ENCODE measurements at places on chromosomes 5 and 9. TPM values are rescaled to one million over a fixed set of nuclear protein-coding genes. Genes with fewer than 3 reads are reported as not detected.

- DNase-seq, result no peak
These were observed 236.8 kb downstream of the SLIT3 start for GRCh38 chr5:169064093-169064492.

- DNase-seq, result no peak
These were observed 636.1 kb downstream of the PSAT1 start for GRCh38 chr9:78932849-78933627.

The EGFLAM gene
- total RNA-seq, result 0.98 TPM

DNA sequence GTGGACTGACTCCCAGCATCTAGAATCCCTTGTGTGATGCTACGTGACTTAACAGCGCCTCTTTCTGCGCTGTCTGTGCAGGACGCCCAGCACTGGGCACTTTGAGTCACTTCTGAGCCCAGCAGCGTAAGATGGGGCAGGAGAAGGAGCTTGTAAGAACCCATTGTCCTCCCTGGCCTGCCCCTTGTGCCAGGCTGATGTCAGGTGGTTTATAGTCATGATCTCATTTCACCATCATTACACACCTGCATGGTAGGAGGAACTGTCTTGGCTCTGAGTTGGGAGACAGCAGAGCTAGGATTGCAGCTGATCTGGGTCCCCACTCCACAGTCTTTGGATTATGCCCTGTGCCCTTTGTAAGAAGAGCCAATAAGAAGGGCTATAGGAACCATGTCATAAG is 12.2 kb downstream of the ERGIC1 start:
- DNase-seq, result no peak

The KIAA1191 gene
- total RNA-seq, result 83.4 TPM

The GPSM1 gene
- total RNA-seq, result 2.0 TPM

GRCh38 chr5:18944771-18945170 is 1043.2 kb downstream of the CDH18 start:
- DNase-seq, result no peak

DNA sequence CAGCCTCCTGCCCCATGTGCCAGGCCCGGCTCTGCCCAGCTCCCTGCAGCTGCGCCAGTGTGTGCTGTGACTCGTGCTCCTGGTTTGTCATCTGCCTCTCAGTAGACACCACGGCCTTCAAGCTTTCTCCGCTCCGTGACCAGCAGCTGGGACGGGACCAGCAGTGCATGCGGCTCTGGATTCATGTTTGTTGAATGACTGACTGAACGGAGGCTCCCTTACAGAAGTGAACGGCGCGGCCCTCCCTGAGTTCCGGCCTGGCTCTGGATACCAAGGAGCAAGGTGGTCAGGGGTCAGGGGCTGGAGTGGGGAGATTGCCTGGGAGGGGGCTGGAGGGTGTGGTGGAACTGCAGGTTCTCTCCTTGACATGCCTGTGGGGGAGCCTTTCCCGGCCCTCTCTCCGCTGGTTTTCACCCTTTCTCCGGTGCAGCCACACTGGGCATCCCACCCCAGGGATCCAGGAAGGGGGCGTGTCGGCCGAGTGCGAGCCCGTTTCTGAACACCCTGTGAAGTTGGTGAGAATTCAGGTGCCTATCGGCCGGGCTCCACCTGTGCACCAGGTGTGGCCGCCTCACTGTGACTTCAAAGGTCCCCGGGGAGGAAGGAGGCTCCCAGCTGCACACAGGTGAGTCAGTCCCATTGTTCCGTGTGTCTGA is 11.1 kb upstream of the CEP72 start:
- no peak for DNase-seq

DNA sequence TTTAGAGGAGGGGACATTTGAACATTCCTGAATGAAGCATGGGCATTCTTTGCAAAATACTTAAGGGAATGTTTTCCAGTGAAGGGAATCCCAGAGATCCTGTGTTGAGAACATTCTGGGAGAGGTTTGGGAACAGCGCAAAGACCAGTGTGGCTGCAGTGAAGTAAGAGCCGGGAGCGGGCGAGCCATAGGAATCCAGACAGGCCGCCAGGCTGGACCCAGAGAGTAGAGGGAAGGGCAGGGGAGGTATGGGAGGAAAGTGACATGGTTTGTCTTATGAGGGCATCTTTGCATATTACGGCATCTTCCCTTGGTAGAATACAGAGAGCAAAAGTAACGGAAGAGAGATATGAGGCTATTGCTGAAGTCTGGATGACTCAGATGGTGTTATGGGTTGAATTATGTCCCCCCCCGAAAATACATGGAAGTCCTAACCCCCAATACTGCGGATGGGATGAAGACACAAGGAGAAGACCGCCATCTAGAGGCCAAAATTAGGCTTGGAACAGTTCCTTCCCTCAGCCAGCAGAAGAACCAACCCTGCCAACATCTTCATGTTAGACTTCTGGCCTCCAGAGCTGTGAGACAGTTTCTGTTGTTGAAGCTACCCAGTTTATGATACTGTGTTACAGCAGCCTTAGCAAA is 268.2 kb downstream of the MAST4 start:
- no peak for DNase-seq

DNA sequence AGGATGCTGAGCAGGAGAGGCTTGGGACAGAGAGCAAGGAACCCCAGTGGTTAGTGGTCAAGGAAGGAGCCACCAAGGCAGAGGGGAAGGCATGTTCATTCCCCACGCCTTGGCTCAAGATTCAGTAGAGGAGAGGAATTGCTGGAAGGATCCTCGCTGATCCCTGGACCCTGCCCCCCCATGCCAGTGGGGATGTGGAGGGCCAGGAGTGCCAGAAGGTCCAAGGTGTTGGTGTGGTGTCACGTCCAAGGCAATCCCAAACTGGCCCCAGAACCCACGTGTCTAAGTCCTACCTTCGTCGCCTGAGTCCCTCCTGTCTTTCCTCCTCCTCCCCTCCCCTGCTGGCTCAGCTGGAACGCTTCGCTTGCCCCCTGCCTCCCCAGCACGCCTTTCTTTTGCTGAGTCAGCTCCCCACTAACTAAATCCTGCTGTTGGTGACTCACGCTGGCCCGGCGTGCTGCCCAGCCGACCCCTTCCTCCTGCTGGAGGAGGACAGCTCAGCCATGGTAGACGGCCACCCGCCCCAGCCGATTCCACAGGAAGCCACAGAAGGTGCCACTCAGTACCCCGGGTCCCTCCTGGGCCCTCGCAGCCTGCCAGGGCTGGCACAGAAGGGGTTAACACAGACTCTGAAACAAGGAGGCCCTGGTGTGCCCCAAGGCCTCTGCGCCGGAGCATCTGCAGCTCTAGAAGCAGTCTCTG is 37.6 kb upstream of the ORM1 start:
- peak; percentile 28 for DNase-seq

DNA sequence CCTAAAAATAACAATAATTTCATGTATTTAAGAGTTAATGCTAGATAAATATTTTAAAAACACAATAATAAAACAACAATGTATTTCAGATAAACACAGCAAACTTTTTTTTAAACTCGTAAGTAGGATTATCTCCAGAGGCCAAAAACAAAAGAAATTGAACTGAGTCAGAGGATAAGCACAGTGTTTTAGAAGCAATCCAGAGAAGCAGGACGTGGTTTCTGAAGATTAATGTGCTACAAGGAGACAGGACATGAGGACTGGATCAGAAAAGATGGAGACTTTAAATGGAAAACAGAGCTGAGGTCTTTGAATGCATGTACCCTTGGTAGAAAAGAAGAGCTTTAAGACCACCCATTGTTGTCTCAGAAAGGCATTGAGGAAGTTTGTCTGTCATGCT is 491.2 kb upstream of the TLE4 start:
- DNase-seq, result no peak

The MLANA gene
- not detected for total RNA-seq

DNA sequence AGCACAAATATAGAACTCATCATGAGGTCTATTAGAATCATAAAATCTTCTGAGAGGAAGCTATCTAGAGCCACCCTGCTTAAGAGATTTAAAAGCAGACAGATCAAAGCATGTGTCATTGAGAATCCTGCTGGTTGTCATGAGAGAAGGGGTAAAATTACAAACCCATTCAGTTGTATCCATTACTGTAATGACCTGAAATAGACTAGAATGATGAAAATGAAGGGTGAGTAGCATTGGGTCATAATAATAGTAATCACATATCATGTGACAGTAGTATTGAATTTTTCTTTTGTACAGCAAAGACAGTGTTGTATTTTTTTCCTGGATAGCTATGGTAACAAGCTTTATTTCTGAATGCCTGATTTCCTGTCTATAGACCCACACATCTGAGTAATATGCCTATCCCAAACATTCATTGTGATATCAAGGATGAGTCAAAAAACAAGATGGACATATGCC is 149.0 kb downstream of the PDE4D start:
- no peak for DNase-seq
